ENCODE measurements at places on chromosomes 2 and 18. TPM values are rescaled to one million over a fixed set of nuclear protein-coding genes. Genes with fewer than 3 reads are reported as not detected.

GPAT2 gene
- 5.7 TPM for total RNA-seq

CBLN2 gene
- 0.47 TPM for total RNA-seq

MEX3C gene
- total RNA-seq: 47.4 TPM

ITGB6 gene
- 0.47 TPM for total RNA-seq

GRCh38 chr2:151786483-151786882, 41.7 kb downstream of the ARL5A start:
- no peak for DNase-seq

DNA sequence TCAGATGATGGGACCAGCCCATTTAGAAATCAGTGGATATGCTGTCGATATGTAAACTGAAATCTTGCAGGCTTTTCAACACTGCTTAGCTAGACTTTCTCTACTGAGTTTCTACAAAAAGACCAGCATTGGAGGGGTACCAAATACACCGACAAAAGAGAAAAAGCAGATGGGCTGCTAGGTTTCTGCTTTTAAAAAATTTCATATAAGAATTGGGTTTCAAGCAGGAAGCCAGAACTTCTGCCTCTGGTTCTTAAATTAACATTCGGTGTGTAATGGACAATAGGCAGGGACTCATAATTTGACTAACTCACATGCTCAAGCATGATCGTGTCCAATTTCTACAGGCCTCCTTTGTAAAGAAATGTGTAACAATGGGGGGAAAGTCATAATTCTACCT, 3.1 kb downstream of the ARL4C start:
- DNase-seq: no peak

- no peak for DNase-seq
Measured at GRCh38 chr2:128284037-128284441, 34.6 kb downstream of the HS6ST1 start.

Data from glomerular endothelial cell (primary cell).